ENCODE measurements at places on chromosomes 4 and X.

DNA sequence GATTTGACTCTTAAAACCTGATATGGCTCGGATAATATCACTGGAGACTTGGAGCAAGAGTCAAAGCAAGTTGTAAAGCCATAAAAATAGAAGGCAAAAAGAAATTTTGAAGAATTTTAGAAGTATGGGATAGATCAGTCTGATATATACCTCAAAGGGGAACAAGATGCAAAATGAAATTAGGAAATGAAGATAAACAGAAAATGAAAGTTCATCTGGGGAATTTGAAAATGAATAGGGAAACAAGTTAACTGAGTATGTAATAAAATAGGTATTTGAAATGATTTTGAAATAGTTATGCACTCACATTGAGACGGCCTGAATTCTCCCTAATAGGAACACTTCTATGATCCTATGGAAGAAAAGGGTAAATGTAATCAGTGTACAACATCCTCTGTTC lies 5.7 kb downstream of the CYP2U1 start:
- no peak for DNase-seq

DNA sequence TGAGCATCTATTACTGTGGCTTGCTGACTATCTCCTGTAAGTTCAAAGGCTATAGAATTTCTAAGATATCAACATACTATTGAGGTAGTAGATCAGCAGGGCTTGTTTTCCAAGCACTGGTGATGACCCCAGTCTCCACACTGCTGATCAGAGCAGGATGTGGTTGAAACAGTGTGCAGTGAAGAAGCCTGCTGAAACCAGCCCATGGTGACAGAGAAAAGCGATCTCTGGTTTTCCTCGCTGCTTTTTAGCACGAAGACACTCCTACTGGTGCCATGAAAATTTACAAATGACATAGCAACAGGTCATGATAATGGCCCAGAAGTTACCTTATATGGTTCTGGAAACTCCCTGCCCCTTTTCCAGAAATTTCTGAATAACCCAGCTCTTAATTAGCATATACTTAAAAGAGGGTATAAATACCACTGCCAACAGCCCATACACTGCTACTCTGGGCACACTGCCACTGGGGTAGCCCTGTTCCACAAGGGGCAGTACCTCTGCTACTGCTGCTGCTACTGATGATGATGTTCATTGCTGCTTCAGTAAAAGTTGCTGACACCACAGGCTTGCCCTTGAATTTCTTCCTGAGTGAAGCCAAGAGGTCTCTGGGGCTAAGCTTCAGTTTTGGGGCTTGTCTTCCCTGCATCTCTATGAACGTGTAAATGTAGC lies 1689.5 kb upstream of the PCDH10 start:
- DNase-seq, result no peak

- DNase-seq, result no peak
Measured at GRCh38 chrX:111411557-111411956, 435 bp downstream of the DCX start.

DNA sequence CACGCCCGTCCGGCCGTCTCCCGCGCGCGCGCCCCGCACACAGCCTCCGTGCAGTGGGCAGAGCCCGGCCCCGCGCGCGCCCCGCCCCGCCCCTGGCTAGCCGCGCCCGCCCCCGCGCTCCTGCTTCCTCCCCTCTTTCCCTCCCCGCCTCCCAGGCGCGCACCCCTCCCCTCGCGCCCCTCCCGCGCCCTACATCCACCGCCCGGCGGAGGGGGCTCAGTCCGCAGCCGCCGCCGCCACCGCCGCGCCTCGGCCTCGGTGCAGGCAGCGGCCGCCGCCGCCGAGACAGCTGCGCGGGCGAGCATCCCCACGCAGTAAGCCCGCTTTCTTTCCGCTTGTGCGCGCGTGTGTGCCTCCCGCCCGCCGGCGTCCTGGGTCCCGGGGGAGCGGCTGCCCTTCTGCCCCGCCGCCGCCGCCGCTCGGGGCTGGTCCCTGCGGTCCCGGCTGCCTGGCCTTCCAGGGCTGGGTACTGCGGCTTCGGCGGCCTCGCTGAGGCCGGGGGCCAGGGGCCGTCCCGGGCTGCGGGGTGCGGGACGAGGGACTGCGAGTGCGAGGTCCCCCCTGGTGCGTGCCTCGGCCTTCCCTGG lies at the start of gene FHL1:
Gene FHL1, plus strand, starts transcription at position 219 of the 587 bp plus-strand sequence.
- peak; percentile 21 for DNase-seq

DNA sequence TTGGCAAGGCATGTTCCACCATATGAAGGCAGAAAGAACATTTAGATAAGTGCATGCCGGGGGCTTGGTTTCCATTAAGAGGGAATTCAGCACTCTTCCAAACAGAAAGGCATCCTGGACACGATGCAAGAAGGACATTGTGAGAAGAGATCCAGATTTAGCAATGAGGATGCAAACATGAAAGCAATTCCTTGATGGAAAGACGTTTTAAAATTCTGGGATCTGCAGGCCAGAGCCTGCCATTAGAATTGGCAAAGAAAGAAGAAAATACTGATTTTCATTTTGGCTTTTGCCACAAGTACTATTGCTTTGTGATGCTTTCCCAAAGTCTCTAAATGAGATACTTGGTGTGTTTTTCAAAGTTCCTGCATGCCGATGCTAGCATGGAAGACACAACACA lies 367.6 kb downstream of the PPP3CA start:
- no peak for DNase-seq

GRCh38 chrX:109785053-109785452 lies 52.0 kb upstream of the ACSL4 start:
- DNase-seq, result no peak

DNA sequence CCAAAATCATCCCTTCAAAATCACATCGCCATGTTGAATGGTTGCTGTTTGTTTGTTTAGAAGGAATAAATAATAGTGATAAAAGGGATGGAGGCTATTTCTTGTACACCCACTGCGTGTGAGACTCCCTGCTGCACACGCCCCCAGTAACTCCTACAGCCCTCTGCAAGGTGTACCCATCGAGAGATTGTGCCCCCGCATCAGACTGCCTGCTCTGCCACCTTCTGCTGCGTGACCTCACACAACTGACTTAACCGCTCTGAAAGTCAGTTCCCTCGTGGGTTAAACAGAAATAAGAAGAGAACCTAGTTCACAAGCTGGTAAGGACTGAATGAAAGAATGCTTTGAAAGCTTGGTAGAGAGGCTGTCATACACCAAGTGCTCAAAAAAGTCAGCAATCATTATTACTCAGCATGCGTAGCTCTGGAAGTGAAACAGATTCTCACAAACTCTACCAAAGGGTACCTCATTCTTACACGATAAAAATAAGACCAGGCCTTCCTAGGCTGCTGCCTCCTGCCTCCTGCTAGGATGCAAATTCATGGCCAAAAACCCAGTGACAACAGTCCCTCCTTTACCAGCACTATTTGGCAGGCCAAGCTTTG lies 147.1 kb downstream of the CPEB2 start:
- no peak for DNase-seq

DNA sequence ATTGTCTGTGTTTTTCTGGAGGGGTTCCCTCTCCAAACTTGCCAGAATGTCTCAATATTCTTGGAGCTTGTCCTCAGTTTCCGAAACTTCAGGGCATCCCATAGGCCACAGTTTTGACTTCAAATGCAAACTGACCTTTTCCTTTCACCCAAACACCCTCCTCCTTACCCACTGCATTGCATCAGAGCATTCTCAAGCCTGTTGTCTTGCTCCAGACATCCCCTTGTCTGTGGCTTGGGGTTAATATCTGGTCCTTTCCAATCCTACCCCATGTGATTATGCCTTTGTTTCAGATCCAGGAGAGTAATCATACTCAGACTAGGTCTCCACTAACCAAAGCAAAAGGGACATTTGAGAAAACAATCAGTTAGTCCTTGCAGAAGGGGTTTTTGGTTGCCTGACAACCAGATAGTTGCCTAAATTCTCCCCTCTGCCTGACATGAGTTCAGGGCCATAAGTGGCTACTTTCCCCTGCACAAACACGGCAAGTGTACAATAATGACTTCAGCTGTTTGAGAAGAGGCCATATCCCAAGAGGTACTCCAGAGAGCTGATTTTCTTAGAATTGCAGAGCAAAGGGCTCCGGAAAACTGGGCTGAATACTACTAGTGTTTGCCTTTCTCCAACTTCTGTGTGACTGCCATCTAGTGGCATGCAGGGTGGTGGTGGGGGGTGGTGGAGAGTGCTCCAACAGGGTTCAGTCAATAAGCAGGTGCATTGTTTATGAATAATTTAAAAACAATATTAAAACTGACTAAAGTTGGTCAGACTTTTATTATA lies 130.2 kb downstream of the CHRDL1 start:
- no peak for DNase-seq

DNA sequence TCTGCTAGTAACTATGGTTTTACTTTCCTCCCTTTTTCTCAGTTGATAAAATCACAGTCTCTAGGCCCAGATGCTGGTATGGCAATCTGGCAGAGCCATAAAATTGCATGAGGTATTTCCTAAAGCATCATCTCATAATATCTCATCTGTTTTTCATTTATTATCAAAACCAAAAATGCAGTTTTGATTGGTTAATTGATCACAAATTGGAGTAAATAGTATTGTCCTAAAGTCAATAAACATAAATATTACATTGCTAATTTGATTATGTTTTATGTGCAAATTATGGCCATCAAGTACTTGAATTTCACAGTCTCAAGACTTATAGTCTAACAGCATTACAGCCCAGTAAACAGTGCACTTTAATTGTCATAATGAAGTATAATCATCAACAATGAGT lies 2365.6 kb downstream of the ARAP2 start:
- no peak for DNase-seq

DNA sequence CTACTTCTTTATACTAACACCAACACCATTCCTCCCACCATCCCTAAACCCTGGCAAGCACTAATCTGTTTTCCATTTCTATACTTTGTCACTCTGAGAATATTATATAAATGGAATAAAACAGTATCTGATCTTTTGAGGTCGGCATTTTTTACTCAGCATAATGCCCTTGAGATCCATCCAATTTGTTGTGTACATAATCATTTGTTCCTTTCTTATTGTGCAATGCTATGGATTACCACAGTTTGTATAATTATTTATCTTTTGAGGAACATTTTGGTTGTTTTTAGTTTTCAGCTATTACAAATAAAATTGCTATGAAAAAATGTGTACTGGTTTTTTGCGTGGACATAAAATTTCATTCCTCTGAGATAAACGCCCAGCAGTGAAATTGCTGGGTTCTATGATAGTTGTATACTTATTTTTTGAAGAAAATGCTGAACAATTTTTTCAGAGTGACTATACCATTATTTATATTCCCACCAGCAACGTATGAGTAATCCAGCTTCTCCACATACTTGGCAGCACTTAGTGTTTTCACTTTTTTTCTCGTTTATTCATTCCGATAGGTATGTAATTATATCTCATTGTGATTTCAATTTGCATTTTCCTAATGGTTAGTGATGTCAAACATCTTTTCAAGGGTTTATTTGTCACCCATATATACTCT lies 154.3 kb upstream of the DCAF8L1 start:
- no peak for DNase-seq

GRCh38 chr4:25437926-25438325 lies 60.9 kb downstream of the ANAPC4 start:
- DNase-seq, result no peak

GRCh38 chr4:103425406-103425805 lies 227.3 kb upstream of the CENPE start:
- DNase-seq, result no peak

DNA sequence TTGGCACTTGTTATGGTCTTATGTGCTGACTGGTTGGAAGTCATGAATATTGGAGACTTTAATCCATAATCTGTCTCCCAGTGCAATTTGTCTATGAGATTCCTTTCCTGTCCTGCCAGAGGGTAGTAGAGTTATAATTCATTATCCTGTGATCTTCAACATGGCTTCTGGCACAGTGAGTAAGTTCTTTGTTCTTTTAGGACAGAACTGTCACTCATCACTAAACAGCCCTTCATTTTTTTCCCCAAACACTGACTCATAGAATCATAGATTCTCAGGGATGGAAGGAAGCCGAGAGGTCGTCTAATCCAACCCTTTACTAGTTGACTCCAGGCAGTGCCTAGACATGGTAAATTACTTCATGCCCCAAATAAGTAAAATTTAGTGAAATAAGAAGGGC lies 78.4 kb downstream of the LUZP4 start:
- no peak for DNase-seq

- no peak for DNase-seq
Measured at GRCh38 chr4:154073107-154073822, 284.4 kb upstream of the SFRP2 start.

DNA sequence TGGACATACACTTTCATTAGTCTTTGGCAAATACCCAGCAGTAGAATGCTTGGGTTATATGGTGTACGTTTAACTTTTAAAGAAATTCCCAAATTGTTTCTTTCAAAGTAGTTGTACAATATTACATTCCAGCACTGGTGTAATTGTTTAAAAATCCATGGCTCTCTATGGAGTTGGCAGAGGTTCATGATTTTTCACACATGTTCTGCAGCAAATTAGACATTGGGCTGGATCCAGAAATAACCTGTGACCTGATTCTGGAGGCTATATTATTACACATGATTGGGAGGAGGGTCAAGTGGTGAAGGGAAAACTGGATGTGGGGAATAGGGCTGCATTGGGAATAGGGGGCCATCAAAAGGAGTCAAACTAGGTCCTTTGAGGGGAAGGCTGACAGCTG lies 41.9 kb downstream of the MAMLD1 start:
- DNase-seq, result no peak

DNA sequence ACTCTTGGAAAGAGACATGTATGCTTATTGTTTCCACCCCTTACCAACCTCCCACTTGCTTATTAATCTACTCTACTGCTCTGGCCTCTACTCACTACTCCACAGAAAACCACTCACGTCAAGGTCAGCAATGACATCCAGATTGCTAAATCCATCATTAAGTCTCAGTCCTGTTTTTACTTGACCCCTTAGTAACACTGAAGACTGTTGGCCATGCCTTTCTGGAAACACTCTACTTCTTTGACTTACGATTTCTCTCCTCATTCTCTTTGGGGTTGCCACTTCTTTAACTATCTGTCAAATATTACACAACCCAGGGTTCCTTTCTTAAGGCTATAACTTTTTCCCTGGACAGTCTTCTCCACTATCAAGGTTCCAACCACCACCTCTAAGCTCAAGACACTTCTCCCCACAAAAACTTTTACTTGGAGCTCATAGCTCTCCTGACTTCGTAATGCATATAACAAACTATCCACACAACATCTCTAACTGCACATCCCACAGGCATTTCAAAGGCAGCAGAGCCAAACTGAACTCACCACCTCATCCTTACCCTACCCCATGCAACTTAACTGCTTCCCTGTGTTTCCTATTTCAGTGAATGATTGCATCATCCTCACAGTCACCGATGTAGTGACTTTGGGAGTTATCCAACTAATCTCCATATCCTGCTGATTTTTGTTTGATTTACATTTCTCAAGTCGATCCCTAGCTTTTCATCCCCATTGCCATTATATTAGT lies 15.8 kb upstream of the MAGEA4 start:
- DNase-seq, result no peak

GRCh38 chrX:72141372-72142004 lies 9.8 kb upstream of the RTL5 start:
- DNase-seq, result no peak

GRCh38 chrX:124190440-124190839 lies 142.0 kb upstream of the TEX13D start:
- DNase-seq, result no peak

DNA sequence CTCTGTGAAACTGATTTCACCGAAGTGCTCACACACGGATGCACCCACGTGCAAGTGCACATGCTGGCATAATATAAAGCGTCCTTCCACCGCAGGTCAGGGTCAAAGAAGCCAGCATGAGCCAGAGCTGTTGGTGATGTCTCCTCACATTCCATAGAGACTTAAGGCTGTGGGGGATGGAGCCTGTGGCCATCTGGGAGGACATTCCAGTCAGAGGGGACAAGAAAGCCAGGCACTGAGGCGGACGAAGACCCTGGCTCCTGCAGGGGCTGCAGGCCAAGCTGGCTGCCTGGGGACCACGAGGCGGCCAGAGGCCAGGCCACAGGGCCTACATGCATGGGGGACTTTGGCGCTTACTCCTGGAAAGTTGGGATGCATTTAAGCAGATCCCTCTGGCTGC lies 7.7 kb downstream of the RNF212 start:
- DNase-seq, result no peak

Data from stimulated activated CD4-positive, alpha-beta T cell treated with anti-CD3 and anti-CD28 coated beads, Interleukin-1b, Interleukin-23, amount 100 ng/mL, for 1 hour (primary cell).